ENCODE measurements at places on chromosomes 1 and 21.

- no peak for DNase-seq
Measured at GRCh38 chr1:193457676-193458075, 271.3 kb upstream of the B3GALT2 start.

- DNase-seq = no peak
Measured at GRCh38 chr1:244383278-244383884, 68.3 kb downstream of the ADSS2 start.

- DNase-seq = no peak
Measured at GRCh38 chr1:41537788-41538351, 53.4 kb upstream of the EDN2 start.

GRCh38 chr1:37474697-37475379 is 458 bp downstream of the ZC3H12A start:
- DNase-seq = no peak

DNA sequence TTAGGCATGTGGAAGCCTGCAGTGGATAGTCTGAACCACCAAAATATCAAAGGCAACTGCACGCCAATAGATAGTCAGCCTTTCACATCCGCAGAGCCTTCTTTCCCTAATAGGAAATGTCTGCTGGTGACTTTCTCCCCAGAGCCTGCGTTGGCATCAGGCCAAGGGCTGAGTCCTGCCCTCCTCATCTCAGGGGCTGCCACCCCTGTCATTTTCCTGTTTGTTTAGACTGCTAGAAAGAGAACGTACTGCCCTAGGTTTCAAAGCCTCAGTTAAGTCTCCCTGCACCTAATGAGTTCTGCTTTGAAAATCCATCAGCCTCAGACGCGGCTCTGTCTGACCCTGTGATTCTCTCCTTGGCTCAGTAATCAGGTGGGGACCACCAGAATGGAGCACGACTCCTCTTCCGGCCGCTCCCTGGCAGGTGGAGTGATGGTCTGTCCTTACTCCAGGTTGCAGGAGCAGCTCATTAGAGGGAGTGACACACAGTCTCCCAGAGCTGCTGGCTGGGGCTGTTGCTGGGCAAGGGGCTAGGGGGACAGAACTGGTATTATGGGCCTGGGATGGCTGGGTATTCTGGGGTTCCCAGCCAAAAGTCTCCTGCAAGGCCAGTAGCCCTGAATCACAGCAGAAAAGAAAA is 27.3 kb downstream of the STUM start:
- DNase-seq = no peak

DNA sequence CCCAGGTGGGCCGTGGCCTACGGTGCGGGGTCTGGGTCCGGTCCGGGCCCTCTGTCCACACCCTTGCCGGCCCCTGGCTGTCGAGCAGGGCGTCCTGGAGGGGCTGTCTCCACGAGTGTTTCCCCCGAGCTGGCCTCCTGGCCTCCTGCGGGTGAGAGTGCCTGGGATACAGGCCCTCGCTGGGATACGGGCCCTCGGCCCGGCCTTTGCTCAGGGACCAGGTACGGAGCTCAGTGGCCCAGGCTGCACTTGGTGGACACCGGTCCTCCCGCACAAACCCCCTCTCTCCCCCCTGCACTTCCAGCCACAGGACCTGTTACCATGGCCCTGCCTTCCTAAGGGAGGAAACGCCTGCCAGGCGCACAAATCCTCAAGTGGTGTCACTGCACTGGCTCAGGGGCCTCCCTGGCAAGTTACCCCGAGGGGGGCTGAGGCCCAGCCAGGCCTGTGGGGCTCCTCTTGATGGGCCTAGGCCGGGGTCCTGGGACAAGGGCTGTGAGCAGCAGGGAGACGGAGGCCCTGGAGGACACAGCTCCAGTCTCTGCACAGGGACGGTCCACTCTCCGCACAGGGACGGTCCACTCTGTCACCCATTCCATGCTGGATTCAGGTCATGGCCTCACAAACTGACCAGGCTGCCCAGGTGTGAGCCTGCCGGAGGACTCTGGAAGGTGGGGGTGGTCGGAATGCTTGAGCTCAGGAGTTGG is 18.2 kb upstream of the RNF223 start:
- no peak for DNase-seq

DNA sequence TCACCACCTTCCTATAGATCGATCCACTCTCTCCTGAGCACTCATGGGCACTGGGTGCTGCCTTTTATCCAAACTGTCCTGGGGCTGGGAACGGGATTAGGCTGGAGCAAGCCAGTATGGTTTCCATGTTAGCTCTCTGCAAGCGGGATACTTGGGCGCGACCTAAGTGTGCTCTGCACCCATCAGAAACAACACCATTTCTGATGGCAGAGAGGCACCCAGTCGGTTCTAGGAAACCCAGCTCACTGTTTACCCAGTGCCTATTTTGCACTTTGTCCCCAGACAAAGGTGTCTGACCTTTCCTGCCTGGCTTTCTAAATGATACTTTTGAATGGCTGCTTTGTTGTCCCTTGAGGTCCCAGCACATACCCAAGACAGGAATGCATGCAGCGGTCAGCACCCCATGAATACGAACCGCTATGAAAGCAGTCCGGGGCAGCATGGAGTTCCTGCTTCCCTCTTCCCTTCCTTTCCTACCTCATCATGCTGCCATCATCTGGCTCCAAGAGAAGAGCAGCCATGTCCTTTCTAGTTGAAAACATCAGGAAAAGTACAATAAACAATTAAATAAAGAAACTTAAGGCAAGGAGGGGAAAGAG is 83.9 kb downstream of the TRABD2B start:
- DNase-seq = no peak

- DNase-seq = no peak
Measured at GRCh38 chr1:219500327-219500897, 112.5 kb downstream of the ZC3H11B start.

DNA sequence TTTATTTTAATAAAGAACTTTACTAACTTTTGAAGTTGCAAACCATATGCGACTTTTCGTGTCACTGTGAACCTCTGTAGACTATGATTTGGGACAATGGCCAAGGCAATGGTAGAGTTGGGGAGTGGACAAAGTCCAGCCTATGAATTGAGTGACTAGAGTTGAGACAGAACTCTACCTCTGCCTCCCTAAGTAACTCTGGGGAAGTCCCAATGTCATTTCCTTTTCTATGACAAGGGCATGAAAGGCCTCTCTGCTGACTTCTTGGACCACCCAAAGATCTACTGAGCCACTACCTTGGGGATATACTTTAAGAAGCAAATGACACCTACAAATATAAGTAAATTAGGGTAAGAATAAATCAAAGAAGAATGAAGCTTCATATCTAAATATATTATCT is 19.3 kb downstream of the BEND5 start:
- no peak for DNase-seq

DNA sequence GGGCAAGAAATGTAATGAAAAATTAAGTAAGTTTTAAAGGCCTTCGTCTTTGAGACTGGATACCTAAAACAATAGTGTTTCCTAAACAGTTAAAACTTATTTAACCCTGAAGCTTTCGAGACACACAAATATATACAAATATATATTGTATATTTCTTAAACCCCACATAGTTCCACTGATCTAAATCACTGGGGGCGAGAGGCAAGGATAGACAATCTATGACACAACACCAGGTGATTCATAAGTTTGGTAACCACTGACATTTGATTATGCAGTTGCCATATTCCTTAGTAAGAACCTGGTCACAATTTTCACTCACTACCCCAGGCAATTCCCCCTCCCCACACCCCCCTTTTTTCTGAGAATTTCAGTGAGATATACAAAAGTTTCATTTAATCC is 55.3 kb upstream of the BOLA1 start:
- DNase-seq = no peak

Measured in stimulated activated CD4-positive, alpha-beta T cell treated with anti-CD3 and anti-CD28 coated beads, Interleukin-1b, Interleukin-23, amount 100 ng/mL, for 1 hour (primary cell).